NCI-H748 treated with DMSO at 0.1 percent for 48 hours (cell line): ENCODE measurements at places on chromosomes 5 and 9.
A peak's percentile ranks its signal among the peaks of the same experiment; 100 is the strongest.

DNA sequence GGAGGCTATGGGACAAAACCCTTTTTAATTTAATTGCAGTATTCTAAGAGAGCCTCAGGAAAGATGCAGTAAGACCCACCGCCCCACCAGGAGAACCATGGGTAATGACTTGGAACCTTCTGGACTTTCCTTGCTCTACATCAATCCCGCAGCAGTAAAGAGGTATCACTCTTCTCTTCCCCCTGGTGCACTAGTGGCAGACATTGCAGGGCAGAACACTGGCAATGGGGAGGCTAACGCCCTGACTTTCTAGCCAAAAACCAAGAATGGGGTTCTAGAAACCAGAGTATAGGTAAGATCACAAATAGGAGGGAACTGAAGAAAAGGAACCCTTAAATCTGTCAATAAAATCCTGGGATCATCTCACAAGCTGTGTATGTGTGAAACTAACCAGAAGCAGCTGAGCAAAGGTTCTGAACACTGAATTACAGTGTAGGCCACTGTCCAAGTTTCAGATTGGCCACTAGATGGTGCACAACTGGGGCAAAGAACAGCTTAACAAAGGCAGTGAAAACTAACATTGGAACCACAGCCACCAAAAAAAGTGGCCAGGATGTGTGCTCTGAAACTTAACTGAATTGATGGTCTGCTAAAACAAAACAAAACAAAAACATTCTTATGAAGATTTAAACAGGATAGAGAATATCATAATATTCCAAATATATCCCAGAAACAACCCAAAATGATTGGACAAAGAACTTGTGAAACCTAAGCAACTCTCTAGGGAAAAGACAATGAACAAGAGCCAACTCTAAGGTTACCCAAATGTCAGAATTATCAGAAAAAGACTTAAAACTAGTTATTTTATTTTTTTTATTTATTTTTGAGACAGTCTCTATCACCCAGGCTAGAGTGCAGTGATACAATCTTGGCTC lies 6.6 kb upstream of the FAM151B start:
- peak; percentile 47 for DNase-seq

DNA sequence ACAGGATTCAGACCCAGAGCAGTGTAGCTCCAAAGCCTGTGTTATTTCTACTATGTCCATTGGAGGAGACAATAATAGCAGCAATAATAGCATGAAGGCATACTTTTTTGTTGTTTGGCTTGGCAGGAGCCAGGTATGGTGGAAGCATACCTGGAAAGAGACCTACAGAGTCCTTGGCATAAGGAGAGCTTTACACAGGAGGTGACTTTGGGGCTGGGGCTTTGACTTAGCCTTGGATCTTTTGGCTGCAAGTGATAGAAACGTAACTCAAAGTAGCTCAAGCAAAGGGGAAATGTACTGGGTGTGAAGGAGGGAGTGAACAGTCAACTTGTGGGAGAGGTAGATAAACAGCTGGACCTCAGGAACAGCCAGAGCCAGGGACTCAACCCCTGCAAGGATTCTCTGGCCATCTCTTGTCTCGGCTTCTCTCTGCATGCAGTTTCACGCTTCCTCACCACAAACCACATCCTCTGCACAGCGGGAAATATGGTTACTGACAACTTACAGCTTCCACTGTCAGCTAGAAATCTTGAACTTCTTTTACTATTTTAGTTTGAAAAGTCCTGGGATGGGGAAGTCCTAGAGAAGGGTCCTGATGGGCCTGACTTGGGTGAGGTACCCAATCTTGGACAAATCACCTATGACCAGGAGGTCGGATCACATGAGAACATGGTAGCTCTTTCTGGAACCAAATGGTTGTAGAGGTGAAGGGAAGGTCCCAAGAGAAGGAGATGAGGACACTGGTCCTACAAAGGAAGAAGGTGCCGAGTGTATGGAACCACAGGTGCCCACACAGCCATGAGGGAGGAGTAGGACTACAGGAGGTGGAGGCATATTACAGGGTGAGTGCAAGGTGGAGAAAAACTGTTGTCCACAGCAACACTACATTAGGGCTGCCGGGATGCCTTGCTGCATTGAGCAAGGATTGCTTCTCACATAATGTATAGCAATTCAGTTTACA lies 47.0 kb upstream of the TGFBR1 start:
- DNase-seq, result no peak

DNA sequence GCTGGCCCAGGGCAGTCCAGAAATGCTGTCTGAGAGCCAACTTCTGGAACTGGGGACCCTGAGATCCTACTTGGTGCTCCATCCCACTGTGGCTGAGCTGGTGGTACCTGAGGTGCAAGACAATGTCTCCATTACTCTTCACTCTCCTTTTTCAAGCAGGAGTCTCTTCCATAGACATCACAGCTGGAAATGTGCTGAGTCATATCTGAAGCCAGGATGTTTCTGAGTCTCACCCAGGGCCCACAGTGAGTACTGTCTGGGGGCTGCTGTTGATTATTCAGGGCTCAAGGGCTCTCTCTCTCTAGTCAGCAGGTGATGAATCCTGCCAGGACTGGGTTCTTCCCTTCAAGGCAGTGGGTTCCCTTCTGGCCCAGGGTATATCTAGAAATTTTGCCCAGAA lies 145.2 kb upstream of the TAS2R1 start:
- DNase-seq, result no peak

- DNase-seq, result no peak
Measured at GRCh38 chr9:92385953-92386352, 18.4 kb downstream of the OGN start.

DNA sequence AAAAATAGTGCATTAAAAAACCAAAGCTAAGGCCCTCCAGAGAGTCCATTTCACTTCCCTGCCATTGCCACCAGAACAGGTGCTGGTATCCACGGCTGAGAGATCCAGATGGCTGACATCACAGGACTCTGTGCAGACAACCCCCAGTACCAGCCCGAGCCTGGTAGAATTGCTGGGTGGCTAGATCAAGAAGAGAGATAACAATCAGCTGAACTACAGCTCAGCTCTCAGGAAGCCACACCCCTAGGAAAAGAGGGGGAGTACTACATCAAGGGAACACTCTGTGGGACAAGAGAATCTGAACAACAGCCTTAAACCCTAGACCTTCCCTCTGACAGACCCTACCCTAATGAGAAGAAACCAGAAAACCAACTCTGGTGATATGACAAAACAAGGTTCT lies 73.8 kb upstream of the SLIT3 start:
- no peak for DNase-seq

- DNase-seq, result no peak
Measured at GRCh38 chr5:169648725-169649310, 11.7 kb downstream of the DOCK2 start.

DNA sequence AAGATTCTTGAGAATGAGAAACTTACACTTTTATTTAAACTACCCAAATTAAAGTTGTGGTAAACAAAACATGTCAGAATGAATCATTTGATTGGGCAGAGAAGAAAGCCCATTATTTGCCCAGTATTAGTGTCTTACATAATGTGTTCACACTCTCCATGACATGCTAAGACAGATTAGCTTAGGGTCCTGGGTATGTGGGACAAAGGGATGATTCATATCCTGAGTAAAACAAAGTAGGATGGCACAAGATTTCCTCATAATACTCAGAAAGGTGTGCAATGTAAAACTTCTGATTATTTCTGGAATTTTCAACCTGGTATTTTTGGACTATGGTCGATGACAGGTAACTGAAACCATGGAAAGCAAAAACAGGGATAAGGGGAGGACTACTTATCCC lies 183.9 kb upstream of the POU5F2 start:
- DNase-seq, result no peak

DNA sequence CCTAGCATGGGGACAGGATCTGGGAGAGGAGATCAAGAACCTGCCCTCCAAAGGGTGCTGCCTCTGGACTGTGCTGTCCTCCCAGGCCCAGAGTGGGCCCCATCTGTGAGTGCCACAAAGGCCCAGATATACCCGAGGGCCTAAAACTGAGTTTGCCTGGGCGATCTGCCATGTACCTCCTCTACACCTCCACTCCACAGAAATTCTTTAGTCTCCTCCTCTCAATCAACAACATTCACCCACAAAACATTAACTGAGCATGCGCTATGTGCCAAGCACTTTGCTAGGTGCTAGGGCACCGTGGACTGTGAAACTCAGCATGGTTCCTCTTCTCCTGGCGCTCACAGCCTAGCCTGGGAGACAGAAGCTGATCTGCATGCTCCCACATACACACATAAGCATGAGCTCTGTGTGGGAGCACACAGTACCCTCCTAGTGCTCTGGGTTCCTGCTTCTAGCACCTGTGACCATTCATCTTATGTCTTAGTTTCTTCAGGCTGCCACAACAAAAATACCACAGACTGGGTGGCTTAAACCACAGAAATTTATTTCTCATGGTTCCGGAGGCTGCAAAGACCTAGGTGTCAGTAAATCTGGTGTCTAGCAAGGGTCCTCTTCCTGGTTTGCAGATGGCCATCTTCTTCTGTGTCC lies 82.0 kb upstream of the FSTL4 start:
- no peak for DNase-seq

DNA sequence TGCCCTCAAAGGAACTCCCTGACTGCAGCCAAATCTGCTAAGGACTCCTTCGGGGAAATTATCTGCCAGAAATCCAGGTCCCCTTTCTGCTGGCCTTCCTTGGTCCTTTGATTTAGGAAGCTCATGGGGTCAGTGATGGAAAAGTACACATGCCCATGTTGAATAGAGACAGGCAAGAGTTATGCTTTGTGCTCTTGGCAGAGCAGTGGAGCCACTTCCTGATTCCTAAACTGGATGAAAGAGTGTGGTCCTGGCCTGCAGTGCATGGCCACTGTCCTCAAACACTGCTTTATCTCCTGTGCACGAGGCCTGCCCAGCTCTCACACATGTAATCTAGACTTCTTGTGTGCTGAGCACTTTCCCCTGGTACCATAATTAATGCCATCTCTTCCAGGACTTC lies 2.0 kb upstream of the EBF1 start:
- no peak for DNase-seq

GRCh38 chr5:152061095-152061494 lies 136.4 kb upstream of the GLRA1 start:
- DNase-seq, result no peak

GRCh38 chr9:14218253-14218652 lies 95.7 kb downstream of the NFIB start:
- no peak for DNase-seq

- DNase-seq, result peak; percentile 92
Measured at GRCh38 chr5:168159425-168159824, 132.0 kb upstream of the WWC1 start.

DNA sequence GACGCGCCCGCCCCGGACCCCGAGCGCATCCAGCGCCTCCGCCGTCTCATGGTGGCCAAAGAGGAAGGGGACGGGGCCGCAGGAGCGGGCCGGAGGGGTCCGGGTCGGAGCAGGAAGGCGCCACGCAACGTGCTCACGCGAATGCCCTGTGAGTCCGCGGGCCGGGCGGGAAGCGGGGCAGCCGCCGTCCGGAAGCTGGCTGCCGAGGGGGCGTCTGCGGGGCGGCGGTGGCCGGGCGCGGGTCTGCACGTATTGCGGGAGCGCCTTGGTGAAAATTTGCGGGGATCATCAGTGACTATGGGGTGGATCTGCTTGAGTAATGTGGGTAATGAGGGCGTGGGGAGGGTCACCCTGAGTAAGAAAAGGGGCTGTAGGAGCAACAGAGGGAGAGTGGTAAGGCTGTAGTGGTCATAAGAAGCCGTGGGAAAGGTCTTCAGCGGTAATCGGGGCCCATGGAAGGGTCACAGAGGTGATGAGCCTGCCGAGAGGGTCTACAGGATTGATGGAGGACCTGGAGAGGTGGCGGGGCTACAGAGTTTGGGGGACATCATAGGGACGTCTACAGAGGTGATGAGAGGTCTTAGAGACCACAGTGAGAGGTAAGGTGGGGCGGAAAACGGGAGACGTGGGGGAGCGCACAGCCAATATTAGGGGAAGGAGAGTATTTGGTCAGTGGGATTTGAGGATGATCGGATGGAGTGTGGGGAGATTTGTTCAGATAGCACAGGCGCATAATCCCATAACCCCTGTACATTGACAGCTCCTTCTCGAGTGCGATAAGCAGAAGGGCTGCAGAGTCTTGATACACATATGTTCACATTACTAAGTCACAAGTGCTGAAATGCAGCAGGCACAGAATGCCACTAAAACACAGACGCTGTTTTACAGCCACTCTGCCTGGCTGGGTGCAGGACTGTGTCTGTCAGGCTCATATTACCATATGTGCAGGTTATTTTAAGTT lies 819 bp downstream of the LSM11 start:
- no peak for DNase-seq

- DNase-seq, result no peak
Measured at GRCh38 chr5:54367844-54368243, 57.5 kb upstream of the ARL15 start.

- DNase-seq, result peak; percentile 33
Measured at GRCh38 chr5:54844905-54845566, 140.4 kb downstream of the ESM1 start.

DNA sequence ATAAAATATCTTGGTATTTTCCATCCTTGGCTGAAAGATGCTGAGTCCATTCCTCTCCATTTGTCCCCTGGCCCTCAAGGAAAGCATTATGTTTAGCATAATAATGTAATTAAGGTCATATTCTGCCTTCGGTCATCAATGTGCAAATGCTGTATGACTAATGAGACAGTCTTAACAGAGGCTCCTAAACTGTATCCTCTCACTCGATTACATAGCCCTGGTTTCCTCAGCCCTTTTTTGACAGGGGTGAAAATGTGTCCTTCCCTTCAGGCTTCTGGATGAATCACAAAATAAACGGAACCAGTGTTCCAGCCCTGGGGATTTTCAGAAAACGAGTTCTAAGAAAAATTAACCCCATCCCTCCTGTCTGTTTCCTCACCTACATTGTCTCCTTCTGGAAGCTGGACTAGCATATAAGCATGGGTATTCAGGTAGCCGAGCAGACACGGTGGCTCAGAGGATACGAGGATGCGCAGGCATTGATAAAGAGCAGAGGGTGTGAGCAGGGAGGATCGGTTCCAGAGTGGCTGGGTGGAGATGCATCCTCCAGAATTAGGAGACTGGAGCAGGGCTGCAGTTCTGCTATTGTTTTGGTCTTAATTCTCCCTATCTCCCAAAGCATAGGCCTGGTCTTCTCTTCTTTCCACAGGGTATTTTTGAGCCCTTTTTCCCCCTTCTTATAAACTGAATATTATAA lies 742.9 kb downstream of the TLR4 start:
- no peak for DNase-seq

DNA sequence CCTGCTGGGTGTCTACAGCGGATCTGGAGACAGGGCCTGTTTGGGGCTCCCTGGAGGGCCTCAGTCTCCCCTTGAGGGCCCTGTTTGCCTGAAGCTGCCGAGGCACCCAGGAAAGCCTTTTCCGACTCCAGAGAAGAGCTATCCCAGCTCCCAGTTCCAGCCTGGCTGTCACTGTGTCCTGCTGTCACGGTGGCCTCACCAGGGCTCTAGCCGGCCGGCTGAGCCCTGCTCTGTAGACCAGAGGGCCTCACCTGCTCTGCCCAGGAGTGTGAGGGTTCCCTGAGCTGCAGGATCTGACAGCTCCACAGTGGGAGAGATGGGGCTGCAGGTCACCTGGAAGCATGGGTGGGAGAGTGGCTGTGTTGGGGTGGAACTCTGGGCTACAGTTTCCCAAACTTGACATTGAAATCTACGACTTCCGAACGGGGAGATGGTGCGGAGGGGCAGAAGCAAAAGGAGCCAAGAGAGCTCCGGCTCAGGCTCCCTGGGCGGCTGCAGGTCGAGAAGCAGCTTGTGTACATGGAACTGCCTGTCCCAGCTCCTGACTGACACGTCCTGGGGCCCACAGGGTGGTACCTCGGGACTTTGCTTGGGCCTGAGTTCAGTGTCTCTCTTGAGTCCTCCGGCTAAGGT lies 94.9 kb downstream of the CACNA1B start:
- no peak for DNase-seq
